ENCODE measurements at places on chromosomes 13 and 19.

- no peak for DNase-seq
Observed at GRCh38 chr13:111901267-111901915, 165.6 kb upstream of the SOX1 start.

- DNase-seq, result peak; percentile 47
Observed at GRCh38 chr13:85543144-85543543, 256.1 kb downstream of the SLITRK6 start.

GRCh38 chr19:40449506-40449905 lies 5.4 kb upstream of the SERTAD3 start:
- no peak for DNase-seq

GRCh38 chr19:2115911-2116426 lies 19.3 kb downstream of the IZUMO4 start:
- no peak for DNase-seq

GRCh38 chr19:804419-805165 lies 7.3 kb downstream of the PTBP1 start:
- no peak for DNase-seq

- DNase-seq, result no peak
Observed at GRCh38 chr13:109768176-109768575, 18.2 kb downstream of the IRS2 start.

DNA sequence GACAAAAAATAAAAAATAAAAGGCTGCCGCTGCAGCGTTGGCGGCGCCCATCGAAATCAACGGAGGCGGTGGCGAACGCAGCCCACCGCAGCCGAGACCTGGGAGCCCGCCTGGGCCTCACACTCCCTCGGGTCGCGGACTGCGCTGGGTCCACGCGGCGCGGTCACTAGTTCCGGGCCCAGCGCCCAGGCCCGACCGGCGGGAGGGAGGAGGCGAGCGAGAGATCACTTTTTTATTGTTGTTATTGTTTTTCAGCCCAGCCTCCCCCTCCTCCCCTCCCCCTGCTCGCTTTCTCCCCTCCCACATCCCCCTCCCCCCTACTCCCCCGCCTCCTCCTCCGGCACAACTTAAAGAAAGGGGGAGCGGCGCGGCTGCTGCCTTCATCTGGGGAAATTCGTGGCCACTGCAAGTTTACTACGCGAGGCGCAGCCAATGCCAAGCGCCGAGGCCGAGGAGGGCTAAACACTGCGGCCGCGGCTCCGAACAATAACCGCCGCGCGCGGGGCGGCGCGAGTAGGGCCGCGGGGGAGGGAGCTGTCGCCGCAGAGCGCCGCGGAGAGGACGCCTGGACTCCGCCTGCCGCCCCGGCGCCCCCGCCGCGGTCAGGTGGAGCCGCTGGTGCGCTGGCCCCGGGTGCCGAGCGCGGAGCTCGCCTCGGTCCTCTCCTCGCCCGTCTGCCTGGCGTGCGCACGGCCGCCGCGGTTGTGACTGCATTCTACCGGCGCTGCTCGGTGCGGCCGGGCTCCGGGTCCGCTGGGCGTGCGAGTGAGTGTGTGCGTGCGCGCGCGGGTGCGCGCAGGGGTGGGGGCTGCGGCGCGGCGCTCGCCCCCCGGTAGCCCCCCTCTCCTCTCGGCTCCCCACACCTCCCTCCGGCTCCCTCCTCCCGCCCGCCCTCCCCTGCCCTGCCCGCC lies 505 bp upstream of the ZIC2 start:
- peak; percentile 47 for DNase-seq

DNA sequence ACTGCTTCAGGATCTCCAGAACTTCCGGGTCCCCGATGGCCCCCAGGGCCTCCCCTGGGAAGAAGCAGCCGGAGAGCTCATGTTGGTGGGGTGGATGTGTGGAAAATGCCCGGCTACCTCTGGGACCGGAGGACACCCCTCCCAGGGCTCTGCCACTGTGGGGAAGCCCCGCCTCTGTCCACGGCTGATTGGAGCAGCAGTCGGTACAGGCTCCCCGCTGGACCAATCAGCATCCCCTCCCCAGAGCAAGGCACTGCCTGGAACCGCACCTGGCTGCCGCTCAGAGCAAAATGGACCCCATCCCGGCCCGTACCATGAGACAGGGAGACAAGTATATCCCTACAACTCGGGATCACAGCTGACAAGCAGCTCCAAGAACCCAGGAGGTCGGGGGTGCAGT lies 6.4 kb downstream of the DOHH start:
- DNase-seq, result no peak

DNA sequence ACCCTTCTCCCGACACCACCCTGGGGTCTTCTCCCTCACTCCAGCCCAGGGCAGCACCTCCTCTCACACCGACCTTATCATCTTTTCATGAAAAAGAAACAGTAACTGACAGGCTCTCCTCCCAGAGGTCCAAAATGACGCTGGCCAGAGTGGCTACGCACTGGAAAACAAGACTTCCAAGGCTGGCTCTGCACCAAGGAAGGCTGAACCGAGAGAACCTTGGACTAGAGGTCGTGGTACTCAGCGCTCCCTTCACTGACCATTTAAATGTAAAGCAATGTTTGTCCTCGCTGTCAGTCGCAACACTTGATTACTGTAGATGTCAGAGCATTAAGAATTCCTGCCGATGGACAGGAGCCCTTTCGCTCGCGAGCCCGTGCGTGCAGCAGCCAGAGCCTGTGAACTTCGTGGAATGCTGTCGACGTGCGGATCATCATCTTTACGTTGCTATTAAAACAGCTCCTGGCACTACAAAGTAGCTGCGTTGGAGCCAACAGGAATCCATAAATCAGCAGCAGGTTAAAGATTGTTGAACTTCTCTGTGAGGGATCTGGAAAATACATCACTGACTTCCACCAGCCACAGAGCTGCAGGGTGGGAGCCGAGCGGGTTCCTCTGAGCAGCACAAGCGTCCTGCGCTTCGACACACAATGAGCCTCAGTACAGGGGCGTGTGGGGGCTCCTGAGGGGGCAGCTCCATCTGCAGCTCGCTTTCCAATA lies 125.5 kb upstream of the MCF2L start:
- no peak for DNase-seq

DNA sequence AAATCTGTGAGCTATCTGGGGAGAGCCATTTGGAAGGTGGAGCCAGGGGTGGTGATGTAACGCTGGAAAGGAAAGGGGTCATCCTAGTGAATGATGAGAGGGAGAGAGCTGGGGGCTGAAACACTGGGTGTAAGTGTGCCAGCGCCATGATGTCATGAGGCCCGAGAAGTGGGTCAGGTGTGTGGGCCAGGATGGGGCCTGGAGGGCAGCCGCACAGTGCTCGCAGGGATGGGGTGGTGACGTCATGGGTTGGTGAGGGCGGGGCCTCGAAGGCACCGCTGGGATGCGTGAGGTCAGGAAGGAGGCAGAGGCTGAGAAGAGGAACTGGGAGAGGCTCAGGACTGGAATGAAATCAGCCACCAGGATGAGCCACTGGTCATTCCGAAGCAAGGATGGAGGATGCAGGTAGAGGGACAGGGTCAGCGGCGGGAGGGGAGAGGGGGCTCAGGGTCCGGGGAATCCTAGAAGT lies 4.4 kb downstream of the CCDC61 start:
- peak; percentile 30 for DNase-seq

- DNase-seq, result no peak
Observed at GRCh38 chr19:7705387-7706187, 3.7 kb upstream of the FCER2 start.

DNA sequence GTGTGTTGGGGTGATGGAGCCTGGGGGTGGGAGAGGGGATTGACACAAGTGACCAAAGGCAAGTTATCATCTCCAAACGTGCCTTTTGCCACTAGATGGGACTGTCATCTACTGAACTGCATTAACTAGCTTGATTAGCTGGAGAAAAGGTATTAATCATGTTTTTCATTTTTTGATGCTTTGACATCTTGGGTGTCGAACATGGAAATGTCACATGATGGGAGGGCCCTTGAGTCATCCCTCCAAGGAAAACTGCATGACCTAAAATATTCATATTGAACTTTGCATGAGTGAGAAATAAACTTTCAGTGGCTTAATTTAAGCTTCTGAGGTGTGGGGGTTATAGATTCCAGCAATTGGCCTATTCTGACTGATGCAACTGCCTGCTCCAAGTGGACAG lies 73.3 kb downstream of the ALOX5AP start:
- peak; percentile 76 for DNase-seq

DNA sequence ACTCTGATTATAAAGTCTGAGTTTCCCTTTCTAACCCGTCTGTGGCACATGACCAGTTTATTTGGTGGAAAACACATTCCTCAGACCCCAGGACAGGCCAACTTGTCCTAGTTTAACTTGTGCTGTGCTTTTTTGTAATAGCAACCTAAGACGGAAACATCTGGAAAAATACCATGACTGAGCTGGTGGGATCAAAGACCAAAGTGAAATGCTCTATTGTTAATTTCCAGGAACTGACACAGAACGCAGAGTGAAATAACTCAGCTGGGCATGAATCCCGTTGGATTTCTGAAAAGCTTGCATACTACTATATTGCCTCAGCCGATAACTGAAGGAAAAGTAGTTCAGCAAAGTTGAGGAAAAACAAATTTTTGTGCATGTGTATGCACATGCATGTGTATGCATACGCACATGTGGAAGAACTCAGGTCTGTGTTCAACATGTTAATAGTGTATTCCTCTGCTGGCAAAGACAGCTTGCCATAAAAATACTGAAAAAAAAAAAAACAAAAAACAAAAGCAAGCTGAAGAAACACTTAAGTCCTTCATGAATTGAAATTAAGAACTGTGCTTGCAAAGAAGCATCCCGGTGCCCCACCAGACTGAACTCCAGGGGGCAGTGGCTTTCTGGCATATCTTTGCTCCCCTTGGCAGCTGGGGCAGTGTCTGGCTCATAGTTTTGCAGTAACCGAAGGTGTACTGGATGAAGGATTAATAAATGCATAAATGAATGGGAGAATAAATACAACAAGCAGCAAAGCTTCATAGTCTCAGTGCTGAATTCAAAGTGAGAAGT lies 187.8 kb downstream of the LHFPL6 start:
- peak; percentile 52 for DNase-seq

- DNase-seq, result no peak
Observed at GRCh38 chr13:66995203-66995611, 234.9 kb downstream of the PCDH9 start.

- DNase-seq, result peak; percentile 62
Observed at GRCh38 chr13:47085346-47085745, 188.5 kb upstream of the HTR2A start.

- peak; percentile 73 for DNase-seq
Observed at GRCh38 chr13:73754727-73755292, 379.4 kb downstream of the KLF12 start.

GRCh38 chr19:52622261-52622660 lies 15.9 kb downstream of the ZNF83 start:
- DNase-seq, result no peak

DNA sequence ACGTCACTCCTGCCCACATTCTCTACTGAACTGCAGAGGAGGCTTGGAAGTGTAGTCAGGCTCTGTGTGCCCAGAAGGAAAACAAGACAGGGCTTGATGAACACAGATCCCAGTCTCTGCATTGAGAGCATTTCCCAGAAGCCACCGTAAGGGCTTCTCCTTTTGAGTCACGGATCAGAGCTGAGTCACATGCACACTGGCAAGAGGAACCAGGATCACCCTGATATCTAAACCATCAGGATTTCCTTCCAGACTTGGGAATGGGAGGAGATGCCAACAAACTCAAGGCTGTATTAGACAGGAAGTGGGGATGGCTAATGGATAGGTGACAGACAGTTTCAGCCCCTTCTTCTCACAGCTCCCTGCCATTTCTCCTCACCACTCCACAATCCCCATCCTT lies 17.7 kb upstream of the FBXO17 start:
- peak; percentile 51 for DNase-seq

GRCh38 chr13:39044536-39044935 lies 6.3 kb downstream of the NHLRC3 start:
- DNase-seq, result no peak

DNA sequence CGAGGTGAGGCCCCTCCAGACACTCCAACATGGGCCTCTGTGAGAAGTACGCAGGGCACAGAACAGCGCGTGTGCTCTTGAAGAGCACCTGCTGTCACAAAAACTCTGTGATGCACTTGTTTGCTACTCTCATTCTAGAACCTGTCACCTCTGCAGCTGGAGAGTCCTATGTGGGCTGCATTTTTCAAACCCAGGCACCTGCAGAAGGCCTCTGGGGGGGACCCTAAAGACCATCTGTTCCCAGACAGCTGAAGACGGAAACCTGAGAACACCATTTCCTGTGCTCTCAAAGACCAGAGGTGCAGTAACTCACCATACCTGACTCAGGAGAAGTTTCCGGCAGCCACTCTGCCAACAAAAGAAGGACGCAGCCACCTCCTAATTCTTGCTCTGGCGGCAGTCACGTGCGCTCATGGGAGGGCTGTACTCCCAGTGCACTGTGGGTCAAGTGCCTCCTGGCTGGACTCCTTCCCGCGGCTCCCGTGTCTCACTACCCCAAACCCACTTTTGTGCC lies 28.1 kb downstream of the RANBP3 start:
- no peak for DNase-seq

GRCh38 chr19:16325641-16326400 lies 1.2 kb downstream of the KLF2 start:
- DNase-seq, result no peak

DNA sequence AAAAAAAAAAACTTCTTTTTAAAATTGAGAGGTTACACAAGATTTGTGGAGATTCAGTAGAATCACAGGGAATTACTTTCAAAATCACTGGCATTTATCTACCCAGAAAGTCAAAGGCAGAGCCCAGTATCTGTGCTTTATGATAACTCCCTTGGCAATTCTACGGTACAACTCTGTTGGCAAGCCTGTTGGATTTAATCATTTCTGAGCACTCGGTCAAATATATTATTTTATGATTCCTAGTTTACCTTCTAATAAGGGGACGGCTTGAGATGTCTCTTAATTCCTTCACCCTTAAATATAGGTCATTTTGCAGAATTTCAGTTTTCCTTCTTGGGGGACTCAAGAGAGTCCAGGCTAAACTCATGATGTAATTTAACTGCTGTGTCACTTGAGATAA lies 987.6 kb downstream of the EFNB2 start:
- no peak for DNase-seq

DNA sequence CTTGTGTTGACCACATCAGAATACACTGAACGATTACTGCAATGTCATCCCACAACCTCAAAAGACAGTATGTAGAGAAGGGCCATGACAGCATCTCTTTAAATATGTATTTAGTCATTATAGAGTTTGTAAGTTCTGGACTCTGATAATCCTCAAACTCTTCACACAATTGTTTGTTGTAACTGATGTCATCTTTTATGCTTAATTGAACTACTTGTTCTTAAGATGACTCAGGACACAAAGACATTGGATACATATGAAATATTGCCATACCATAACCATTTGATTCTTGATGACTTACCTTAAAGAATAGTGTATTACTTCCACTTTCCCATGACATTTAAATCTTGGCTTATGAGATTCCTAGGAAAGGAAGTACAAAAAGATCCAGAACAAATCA lies 347.6 kb downstream of the KLF5 start:
- no peak for DNase-seq

- DNase-seq, result no peak
Observed at GRCh38 chr13:30156270-30156669, 151.1 kb downstream of the KATNAL1 start.

GRCh38 chr19:53881482-53882390 lies at the start of gene PRKCG:
TSS of gene PRKCG (plus strand) at chr19:53882197. CDS start at chr19:53882495, 298 bp downstream.
- DNase-seq, result no peak

DNA sequence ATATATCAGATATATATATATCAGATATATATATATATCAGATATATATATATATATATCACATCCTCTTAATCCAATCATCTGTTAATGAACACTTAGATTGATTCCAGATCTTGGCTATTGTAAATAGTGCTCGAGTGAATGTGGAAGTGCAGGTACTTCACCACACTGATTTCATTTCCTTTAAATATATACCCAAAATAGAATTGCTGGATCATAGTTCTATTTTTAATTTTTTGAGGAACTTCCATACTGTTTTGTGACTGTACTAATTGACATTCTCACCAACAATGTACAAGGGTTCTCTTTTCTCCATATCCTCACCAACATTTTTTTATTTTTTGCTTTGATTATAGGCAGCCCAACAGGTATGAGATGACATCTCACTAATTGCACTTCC lies 277.5 kb downstream of the NHLRC3 start:
- no peak for DNase-seq

Data from fibroblast of skin of scalp (primary cell).